Stimulated activated CD8-positive, alpha-beta memory T cell treated with anti-CD3 and anti-CD28 coated beads, Interleukin-15, amount 100 ng/mL, for 1 hour (primary cell): ENCODE measurements at places on chromosomes 7 and 10.

- DNase-seq = no peak
These were observed 351.7 kb upstream of the C7orf33 start for GRCh38 chr7:148238761-148239325.

- no peak for DNase-seq
These were observed 11.8 kb downstream of the PKD2L1 start for GRCh38 chr10:100318207-100318606.

- DNase-seq = peak; percentile 75
These were observed 26.5 kb downstream of the TNRC18 start for GRCh38 chr7:5396999-5397663.

DNA sequence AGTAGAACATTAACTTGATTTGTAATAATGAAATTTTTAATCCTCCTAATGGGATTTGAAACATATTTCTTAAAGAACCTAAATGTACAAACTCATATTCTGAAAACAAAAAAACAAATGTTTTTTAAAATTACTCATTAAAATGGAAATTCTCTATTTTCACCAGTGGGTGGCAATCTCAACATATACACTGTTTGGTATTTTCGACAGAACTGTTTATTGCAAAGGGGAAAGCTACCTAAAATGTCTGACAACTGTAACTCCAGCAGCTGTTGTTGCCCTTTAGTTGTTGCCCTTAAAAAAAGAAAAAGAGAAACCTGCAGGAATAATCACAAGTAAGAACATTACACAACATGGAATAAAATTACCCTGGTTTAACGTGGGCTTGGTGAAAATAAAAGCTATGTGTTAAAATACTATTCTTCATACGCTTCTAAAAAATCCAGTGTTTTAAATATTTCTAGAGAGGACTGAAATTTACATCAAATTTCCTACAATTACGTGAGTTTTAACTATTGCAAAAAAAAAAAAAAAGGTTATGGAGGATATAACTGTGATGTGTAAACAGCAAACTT, 54.5 kb downstream of the COL1A2 start:
- DNase-seq = no peak

DNA sequence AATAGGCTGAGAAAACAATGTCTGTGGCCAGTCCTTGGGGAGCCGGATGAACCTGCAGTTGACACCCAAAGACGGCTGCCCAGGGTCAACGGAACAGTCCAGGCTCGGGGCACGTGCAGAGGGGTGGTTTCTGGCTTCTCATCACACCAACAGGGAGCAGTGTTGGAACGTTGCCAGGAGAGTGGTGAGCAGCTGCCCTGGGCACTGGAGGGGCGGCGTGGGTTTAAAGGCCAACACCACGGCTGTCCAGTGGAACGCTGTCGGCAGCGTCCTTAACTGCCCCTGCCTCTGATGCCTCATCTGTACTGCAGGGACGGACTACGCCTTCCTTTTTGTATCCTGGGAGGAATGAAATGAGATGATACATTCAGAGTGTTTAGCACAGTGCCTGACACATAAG, 19.8 kb downstream of the JCAD start:
- no peak for DNase-seq

DNA sequence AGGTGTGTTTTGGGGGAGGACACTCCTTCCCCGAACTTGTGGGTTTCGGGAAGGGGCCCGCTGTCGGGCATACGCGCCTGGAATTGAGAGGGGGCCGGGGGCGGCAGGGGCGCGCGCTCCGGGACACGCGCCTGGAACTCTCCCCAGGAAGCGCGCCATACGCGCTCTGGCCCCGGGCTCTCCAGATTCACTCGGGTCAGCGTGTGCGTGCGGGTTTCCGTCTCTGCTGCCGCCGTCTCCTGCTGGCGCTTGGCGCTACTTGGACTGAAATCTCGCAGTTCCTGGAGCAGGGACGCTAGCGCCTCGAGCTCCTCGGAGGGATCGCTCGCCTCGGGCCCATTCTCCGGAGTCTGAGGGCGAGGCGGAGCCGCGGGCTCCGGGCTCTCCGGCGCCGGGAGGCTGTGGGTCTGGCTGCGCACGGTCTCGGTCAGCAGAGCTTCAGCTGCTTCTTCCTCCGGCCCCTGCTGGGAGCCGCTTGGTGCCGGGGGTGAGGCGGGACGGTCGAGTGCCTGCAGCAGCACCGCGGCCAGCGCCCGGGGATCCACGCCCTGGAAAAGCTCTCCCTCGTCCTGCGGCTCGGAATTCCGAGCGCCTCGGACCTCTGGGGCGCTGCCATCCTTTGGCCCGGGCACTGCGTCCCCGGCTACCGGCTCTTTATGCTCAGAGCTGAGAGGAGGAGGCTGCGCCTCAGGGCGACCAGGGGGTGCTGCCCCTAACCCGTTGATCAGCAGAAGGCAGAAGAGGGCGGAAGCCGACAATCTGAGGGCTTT, 1.1 kb downstream of the VGF start:
- no peak for DNase-seq

- DNase-seq = no peak
These were observed 94.6 kb downstream of the DNAJB6 start for GRCh38 chr7:157431173-157431950.

DNA sequence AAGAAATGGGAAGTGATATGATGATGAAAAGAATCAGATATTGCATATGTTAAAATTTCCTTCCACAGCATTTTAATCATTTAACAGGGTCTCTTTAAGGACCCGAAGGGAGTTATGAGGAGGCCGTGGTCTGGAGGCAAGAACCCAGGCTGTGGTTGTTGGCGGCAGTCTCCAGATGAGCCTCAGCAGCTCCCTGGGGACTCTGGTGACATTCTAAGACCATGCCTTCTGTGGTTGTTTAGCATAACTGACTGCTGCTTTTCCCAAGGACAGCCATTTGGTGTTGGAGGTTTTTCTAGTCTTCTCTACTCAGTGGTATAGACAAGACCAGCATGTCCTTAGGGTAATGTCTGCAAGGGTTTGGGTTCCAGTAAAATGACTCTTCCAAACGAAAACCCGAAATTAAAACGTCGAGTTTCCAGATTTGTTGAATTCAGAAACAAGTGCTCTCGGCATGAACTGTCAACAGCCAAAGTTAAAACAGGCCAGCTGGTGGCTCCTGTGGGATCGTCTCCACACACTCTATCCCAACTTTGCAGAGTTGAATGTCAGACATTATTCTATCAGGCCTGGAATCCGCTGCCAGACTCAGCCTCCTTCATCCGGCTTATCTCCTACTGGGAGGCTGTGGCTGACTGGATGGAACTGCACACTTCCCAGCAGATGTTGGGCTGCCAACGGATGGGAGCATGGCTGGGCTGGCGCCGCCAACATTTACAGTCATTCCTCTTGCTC, 183.1 kb downstream of the TAX1BP1 start:
- no peak for DNase-seq

DNA sequence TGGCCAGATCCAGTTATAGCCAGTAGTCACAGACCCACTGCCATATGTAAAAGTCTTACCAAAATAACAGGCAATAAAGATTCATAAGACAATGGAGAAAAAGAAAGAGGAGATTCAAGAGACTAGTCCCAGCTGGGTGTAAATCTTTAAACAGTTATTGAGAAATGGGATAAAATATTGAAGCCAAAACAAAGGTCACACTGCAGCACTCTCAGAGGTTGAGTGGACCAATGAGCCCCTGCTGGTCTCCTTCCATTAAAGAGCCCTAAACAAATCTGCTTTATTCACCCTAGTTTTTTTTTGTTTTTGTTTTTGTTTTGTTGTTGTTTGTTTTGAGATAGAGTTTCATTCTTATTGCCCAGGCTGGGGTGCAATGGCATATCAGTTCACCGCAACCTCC, 98.8 kb downstream of the JMJD1C start:
- DNase-seq = no peak

DNA sequence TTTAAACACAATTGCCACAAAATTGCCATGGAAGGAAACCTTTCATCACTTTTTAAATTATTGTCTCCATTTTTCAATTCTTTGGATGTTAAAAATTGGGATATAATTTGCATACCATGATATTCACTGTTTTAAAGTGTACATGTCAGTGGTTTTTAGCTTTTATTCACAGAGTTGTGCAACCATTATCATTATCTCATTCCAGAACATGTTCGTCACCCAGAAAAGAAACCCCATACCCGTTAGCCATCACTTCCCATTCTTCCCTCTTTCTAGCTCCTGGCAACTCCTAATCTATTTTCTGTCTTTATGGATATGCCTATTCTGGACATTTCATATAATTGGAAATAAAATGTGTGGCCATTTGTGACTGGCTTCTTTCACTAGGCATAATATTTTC, 260.3 kb upstream of the FERD3L start:
- no peak for DNase-seq

GRCh38 chr7:92944633-92945032, 108.3 kb upstream of the CDK6 start:
- DNase-seq = no peak

GRCh38 chr10:58757352-58758065, 244.8 kb downstream of the BICC1 start:
- no peak for DNase-seq

- DNase-seq = no peak
These were observed 56.1 kb upstream of the SLC35B4 start for GRCh38 chr7:134372858-134373257.

- DNase-seq = no peak
These were observed 2.9 kb downstream of the LRGUK start for GRCh38 chr7:134129856-134130523.

DNA sequence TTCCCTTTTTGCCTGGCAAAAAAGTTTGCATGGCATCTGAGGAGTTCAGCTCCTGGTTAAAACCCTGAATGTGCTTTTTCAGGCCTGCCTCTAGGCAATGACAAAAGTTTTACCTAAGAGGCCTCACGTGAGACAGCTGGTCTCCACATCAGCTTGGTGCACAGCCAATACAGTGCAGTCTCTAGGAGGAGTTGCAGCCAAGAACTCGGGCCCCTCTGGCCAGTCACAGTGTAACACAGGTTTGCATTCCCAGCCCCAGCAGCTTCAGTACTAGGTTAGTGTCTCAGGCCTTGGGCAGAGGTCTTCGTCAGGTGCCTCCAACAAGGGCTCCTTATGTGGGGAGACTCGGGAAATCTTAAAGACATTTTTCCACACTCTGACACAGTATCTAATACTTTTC, 771.7 kb downstream of the SORCS1 start:
- DNase-seq = no peak

GRCh38 chr7:117808341-117808757, 64.9 kb downstream of the CTTNBP2 start:
- DNase-seq = no peak

DNA sequence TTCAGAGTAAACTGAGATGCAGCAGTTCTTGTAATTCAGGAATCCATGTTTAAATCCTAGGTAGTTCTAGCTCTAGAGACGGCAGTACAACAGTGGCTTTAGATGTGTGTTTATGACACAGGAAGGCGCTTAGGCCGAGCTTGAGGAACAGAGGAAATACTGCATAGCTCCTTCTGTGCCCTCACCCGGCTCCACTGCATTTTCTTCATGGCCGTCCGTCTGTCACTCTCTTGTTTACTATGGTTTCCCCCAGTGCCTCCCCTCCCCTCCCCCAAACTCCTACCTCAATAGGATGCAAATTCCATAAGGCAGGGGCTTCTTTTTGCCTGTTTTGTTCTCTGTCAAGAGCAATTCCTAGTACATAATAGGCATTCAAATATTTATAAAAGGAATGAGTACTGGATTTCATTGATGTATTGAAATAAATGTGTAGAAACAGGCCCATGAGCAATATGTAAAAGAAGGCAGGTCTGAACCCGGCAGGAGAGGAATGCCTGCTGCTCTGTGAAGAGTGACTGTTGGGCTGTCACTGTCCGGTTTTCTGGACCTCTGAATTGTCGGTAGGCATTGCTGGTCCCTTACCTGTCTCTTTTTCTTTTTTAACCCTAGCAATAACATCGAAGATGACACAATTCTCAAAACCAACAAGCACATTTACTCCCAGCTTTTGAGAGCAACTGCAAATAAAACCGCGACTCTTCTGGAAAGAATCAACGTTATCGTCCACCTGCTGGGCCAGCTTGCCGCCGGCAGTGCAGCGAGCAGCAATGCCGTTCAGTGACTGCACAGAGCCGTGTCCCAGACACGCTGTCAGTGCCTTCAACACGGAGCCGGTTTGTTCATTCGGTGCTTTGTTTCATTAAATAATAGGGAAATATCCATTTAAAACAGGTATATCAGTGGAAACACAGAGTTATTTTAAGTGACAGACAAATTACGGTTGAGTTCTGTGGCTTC, 12.7 kb downstream of the MMP21 start:
- DNase-seq = no peak

- DNase-seq = no peak
These were observed 100.5 kb upstream of the SDK1 start for GRCh38 chr7:3200504-3200903.

GRCh38 chr10:114551636-114551972, 106.5 kb downstream of the ABLIM1 start:
- DNase-seq = no peak

DNA sequence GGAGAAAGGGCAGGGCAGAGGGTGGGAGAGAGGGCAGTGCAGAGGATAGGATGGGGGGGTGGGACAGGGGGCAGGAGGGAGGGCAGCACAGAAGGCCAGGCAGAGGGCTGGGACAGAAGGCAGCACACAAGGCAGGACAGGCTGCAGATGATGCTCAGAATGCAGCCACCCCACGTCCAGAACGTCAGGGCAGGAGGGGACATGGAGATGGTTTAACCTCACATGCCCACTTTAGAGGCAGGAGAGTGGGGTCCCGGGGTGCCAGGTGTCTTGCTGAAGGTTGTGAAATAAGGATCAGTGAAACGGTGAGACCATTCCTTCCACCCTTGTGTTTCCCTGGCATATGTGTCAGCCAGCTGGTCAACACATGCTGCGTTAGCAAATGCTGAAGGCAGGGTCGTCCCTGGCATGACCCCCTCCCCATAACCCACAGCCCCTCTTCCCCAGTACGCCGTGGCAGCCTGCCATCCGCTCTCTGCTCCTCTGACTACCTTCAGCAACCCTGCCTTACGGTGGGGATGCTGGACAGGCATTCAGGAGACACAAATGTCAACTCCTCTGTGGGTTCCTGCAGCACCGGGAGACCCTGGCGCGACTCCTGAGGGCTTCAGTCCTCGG, 592.1 kb downstream of the DNAJB6 start:
- no peak for DNase-seq

DNA sequence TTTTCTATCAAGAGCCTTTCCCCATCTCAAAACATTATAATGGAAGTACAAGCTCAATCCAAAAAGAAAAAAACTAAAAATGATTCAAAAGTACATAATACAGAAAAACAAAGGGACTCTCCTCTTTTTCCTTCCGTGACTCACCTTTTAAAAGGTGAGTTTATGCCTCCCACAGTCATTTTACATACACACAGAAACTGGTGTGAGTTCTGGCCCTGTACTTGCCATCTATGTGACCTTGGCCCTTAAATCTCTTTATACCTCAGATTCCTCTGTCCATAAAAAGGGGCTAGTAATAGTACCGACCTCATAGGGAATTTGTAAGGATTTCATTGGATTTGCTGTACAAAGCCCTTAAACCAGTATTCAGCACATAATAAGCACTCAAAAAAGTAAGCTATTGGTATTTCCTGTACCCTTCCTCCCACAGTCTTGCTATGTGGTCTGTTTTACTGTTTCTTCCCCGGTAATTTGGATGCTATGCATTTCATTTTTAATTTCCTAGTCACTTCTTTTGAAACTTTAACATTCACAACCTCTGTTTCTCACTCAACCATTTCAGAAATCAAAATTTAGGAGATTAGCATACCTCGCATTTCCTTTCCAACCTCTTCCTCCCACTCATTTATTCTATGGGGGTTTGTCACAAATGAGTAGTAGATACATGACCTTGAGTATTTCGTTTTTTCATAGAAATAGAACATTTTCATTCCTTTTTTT, 39.0 kb downstream of the STK17A start:
- DNase-seq = no peak

- DNase-seq = no peak
These were observed 20.9 kb downstream of the PLAC9 start for GRCh38 chr10:80153460-80153859.
